ENCODE measurements at places on chromosomes 6 and 20. TPM values are rescaled to one million over a fixed set of nuclear protein-coding genes. Genes with fewer than 3 reads are reported as not detected.

HLA-DPB1 gene
- 23.0 TPM for polyA plus RNA-seq

GRCh38 chr20:48847498-48848205 lies 19.9 kb upstream of the PREX1 start:
- DNase-seq: no peak

GRCh38 chr6:115594891-115595290 lies 465.8 kb downstream of the FRK start:
- DNase-seq: no peak

ADGRB3 gene
- 15.5 TPM for polyA plus RNA-seq

- DNase-seq: no peak
Measured at GRCh38 chr20:32965581-32966373, 38.5 kb downstream of the SUN5 start.

HBS1L gene
- 70.4 TPM for polyA plus RNA-seq

DNA sequence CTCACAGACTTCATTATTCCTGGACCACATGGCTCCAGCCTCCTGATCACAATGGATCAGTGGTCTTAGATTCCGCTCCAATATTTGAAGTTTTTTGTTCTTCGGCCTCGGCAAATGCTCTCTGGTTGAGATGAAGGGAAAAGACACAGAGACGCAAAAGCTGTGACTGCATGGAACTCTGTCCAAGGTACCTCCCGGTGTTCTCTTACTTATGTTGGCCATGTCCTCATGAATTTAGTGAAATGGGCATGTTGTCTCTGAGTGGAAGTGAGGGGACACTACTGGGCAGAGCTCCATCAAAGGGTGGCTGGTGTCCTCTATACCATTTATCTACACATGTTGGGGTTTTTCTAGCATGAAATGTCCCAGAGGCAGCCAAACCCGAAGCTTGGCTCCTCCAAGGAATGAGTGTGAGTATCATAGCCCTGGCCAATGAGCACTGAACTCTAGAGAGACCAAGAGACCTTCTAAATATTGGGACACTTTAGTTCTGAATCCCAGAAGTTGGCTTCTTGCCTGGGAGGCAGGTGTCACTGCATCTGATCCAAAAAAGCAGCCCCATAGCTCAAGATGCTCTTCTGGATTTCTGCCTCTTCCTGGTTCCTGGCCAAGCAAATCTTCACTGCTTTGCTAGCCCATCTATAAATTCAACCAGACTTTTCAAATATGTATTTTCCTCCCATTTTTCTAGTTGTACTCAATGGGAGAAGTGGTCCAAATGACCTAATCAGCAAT lies 34.1 kb downstream of the HLA-G start:
- no peak for DNase-seq

DNA sequence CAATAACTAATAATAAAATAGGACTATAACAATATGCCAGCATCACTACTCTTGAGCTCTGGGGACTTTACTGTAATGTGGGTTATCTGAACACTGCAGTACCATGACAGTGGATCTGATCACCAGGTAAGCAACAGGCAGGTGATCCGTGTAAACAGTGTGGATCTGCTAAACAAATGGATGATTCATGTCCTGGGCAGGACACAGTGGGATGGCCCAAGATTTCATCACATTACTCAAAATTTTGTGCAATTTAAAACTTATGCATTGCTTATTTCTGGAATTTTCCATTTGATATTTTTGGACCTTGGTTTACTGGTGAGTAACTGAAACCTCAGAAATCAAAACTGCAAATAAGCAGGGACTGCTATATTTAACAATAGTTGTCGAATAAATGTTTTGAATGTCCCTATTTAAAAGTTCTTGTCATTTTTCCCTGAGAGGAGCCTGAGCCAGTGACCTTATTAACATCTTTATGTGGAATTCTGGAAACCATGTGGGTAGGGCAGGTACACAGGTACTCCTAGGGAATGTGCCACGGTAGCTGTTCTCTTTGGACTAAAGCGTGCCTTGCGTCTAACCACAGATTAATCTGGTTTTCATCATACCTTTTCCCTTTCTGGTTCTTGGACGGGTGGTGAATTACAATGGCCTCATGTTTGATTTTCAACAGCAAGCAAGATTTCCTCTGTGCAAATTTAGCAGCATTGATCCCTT lies 214.5 kb upstream of the SASH1 start:
- no peak for DNase-seq

BTBD9 gene
- polyA plus RNA-seq: 17.9 TPM

DNA sequence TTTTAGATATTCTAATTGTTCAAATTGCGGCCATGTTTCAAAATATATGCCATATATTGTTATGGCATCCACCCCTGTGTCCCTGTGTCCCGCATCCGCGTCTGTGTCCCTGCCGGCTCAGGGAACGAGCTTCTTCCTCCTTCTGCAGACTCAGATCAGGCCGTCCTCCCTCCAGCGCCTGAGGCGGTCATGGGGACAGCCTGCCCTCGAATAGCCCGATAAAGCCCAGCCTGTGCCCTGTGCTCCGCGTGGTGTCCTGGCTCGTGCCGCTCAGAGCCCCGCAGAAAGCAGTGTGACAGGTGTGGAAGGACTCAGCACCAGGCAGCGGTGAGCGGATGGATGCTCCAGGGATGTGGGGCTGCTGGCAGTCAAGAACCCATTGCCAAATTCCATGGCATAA lies 663.4 kb upstream of the DEFB115 start:
- no peak for DNase-seq

RUNX2 gene
- polyA plus RNA-seq: 2.8 TPM

- DNase-seq: no peak
Measured at GRCh38 chr20:49904440-49905214, 10.7 kb downstream of the SPATA2 start.

GRCh38 chr6:169811521-169812256 lies 60.3 kb downstream of the ERMARD start:
- peak; percentile 15 for DNase-seq

DNA sequence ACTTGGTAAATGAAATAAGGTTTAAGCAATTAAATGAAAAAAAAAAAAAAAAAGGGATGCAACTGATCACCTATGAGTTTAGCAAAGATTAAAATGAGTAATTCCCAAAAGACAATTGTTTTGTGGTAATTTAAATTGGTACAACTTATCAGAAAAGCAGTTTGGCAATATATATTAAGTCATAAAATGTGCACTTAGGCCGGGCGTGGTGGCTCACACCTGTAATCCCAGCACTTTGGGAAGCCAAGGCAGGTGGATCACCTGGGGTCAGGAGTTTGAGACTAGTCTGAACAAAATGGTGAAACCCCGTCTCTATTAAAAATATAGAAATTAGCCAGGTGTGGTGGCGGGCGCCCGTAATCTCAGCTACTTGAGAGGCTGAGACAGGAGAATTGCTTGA lies 7.9 kb downstream of the PHACTR2 start:
- DNase-seq: no peak

DNA sequence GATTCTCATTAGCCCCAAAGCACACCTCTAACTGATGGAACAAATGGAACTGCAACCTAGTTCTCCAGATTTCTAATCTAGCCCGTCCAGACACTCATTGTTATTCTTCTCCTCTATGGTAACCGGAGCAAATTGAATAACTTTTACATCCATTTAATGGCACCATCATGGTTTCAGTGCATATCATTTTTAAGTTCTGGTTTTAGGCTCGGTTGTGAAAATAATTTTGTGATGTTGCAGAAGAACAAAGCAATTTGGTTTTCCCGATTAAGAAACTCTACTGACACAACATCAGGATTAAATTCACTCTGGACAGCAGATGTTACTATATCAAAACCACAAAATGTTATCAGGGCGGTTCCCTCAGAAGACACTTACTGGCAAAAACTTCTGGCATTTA lies 42.5 kb upstream of the HBS1L start:
- DNase-seq: no peak

- DNase-seq: no peak
Measured at GRCh38 chr20:19022791-19023448, 189.5 kb upstream of the SLC24A3 start.

GRCh38 chr6:168711049-168711640 lies 270.2 kb downstream of the SMOC2 start:
- DNase-seq: no peak

DNA sequence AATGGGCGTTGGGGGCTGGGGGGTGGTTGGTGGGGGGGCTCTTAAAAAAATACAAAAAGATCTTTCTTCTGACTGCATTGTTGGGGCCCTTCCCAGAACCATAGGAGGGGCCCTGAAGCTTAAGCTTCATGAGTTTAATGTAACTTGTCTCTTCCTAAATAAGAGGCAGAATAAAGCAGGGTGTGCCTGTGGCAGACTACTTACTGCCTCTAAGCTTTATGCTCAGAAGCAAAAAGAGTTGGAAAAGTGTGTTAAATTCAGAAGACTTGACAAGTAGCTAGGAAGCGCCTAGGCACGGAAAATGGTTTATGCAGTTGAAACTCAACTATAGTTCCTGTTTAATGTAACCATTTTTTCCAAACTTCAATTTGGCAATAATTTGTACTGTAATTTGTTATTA lies 44.5 kb downstream of the TIAM2 start:
- no peak for DNase-seq

EYS gene
- 0.47 TPM for polyA plus RNA-seq

SPATS1 gene
- 0.31 TPM for polyA plus RNA-seq

EEF1A2 gene
- polyA plus RNA-seq: 0.27 TPM

GRCh38 chr6:53412751-53413150 lies 64.0 kb upstream of the ELOVL5 start:
- DNase-seq: no peak

DNA sequence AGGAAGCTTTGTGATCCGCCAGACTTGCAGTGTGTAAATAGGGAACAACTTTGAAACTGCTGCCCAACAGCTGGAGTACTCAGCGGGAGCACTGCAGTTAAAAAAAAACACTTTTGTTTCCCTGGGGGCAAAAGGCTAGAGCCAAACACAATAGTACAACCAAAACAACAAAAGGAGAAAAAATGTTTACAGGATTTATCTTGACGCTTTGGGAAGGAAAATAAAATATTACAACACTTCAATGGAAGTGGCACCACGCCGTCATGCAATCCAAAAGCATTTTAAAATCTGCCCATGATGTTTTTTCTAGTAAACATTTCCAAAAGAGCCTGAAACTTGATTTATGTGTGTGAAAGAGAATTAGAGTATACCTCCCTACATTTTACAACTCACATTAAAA lies 26.0 kb downstream of the PTPRK start:
- DNase-seq: no peak

DNA sequence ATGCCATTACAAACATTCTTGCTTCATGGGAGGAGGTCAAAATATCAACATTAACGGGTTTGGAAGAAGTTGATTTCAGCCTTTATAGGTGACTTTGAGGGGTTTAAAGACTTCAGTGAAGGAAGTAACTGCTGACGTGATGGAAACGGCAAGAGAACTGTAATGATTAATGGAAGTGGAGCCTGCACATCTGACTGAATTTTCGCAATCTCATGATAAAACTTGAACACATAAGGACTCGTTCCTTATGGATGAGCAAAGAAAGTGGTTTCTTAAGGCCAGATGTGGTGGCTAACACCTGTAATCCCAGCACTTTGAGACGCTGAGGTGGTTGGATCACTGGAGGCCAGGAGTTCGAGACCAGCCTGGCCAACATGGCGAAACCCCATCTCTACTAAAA lies 226.1 kb downstream of the BCAS1 start:
- DNase-seq: no peak

HCRTR2 gene
- polyA plus RNA-seq: not detected

DNA sequence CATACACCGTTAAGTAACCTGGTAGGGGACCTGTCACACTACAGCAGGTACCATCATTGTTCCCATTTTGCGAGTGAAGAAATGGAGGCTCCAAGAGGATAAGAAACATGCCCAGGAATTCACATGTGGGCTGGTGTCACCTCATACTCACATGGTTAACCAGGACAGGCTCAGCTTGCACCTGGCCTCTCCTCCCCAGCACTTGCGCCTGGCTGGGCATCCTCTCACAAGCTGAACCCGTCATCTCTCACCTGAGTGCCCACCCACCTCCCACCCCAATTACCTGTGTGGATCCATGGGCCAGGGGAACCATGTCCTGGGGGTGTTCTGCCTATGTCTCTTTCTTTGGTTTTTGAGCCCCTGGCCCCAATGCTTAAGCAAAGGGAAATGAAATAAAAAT lies 1.5 kb downstream of the SFTA2 start:
- no peak for DNase-seq

GRCh38 chr20:54266844-54267243 lies 59.0 kb downstream of the PFDN4 start:
- no peak for DNase-seq
